ENCODE measurements at places on chromosomes 11 and 22.

- DNase-seq = no peak
These were observed 789.0 kb downstream of the KCNA4 start for GRCh38 chr11:29227811-29228210.

DNA sequence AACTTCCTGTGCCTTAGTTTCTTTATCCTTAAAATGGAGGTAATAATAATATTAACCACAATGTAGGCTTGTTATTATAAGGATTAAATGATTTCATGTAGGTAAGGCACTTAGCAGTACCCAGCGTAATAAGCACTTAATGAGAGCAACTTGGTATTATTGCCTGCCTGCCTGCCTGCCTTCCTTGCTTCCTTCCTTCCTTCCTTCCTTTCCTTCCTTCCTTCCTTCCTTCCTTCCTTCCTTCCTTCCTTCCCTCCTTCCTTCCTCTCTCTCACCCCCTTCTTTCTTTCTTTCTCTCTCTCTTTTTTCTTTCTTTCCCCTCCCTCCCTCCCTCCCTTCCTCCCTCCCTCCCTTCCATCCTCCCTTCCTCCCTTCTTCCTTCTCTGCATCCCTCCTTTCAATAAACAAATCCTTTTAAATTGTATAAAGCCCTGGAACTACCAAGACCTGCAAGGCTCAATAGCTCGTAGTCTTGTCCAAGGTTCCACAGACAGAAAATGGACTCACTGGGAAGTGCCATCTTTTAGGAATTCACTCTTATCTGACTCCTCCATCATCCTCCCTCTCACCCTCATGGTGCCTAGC lies 20.7 kb upstream of the TIMP3 start:
- DNase-seq = no peak

DNA sequence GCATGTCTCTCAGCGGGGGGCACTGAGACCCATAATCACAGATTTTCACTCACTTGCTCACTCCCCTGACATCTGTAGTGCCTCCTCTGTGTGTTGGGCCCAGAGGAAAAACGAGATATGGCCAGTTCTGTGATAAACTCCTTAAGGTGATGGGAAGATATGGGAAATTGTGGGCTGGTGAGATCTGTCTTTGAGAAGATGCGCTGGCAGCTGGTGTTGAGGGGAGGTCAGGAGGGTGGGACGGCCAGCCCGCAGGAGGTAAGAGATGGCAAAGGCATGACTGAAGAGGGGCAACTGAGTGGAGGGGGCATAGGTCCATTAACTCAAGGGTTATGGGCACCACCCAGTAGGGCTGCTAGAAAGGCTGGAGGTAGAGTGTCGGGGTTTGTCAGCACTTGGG lies 60.1 kb upstream of the CLTCL1 start:
- DNase-seq = no peak

- no peak for DNase-seq
These were observed at the start of gene CD44 for GRCh38 chr11:35138943-35139721. CD44 (plus strand) TSS chr11:35139171; CDS start chr11:35139304, 133 bp downstream.

DNA sequence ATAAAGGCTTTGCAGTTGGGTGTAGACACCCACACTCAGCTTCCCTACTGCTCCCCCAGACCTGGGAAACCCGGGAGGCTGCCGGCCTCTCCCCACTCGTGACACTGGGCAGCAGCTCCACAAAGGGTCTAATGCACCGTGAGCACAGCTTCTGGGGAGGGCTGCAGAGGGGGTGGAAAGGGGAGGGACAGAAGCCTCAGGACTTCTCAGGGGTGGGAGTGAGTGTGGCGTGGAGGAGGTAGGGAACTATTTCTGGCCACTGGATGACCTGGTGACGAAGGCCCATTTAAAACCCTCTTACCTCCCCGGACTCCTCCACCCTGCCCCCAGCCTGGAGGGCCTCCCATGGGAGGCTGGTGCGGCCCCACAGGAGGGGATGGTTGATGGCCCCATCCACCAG lies 56.6 kb downstream of the MACROD1 start:
- no peak for DNase-seq
